Activated CD4-positive, alpha-beta T cell treated with anti-CD3 and anti-CD28 coated beads, Interleukin-2, amount 10 ng/mL, durations not matched to agents 24 days and 14 days (primary cell): ENCODE measurements at places on chromosomes 2 and 18. TPM values are rescaled to one million over a fixed set of nuclear protein-coding genes. Genes with fewer than 3 reads are reported as not detected.

The UGT1A5 gene
- total RNA-seq: not detected in 2 replicates

The ATP8B1 gene
- 0.24 TPM in 1 of 2 replicates, not detected in the other for total RNA-seq

The SPP2 gene
- not detected in 2 replicates for total RNA-seq

The CPLX4 gene
- not detected in 2 replicates for total RNA-seq

The HOXD10 gene
- not detected in 2 replicates for total RNA-seq

The LDLRAD4 gene
- 35.6 and 36.5 TPM in 2 replicates for total RNA-seq

The TGFBRAP1 gene
- 26.2 and 26.5 TPM in 2 replicates for total RNA-seq

The SH2D6 gene
- total RNA-seq: 0.69 and 0.96 TPM in 2 replicates

The ECEL1 gene
- 0.19 TPM in 1 of 2 replicates, not detected in the other for total RNA-seq

The NDC80 gene
- 42.4 and 50.5 TPM in 2 replicates for total RNA-seq

The CYS1 gene
- total RNA-seq: 0.24 and 0.63 TPM in 2 replicates

The RPRM gene
- total RNA-seq: not detected in 2 replicates

The SERPINB10 gene
- not detected in 2 replicates for total RNA-seq

The BOLL gene
- not detected in 2 replicates for total RNA-seq

The ABCG5 gene
- not detected in 2 replicates for total RNA-seq
